B cell (primary cell): ENCODE measurements at places on chromosomes 12 and 14. TPM values are rescaled to one million over a fixed set of nuclear protein-coding genes. Genes with fewer than 3 reads are reported as not detected.

The TEX22 gene
- total RNA-seq, result 7.0 and 8.4 TPM in 2 replicates

GRCh38 chr12:112711026-112711425, 80.5 kb upstream of the RPH3A start:
- no peaks in the 10 kb centered on the region for H3K36me3 ChIP-seq
- no peaks in the 10 kb centered on the region for H3K4me1 ChIP-seq
- H3K27ac ChIP-seq, result no peak overlapping the region
- H3K27me3 ChIP-seq, result no peaks in the 10 kb centered on the region
- H3K4me3 ChIP-seq, result no peak overlapping the region
- DNase-seq, result no peak

DNA sequence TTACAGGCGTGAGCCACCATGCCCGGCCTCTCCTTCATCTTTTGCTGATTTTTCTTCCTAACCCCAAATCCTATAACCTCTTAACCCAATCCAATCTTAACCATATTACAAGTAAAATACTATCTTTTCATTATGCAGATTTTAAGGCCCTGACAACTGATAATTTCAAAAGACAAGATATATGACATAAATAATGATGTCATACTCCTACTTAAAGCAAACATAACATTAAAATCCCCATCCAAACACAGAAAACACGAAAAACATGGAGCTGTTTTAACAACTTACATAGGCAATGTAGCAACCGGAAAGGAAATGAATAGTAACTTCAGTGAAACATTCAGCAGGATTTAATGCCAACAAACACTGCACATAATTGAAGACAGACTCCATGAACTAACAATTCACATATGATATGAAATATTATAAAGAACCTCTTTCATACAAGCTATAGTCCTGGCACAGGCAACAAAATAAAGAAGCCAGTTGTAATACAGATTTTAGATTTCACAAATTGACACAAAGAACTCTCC, 21.5 kb downstream of the USP44 start:
- H3K27me3 ChIP-seq, result no peaks in the 10 kb centered on the region
- no peak for DNase-seq
- no peak overlapping the region for H3K4me3 ChIP-seq
- no peak overlapping the region for H3K27ac ChIP-seq
- H3K36me3 ChIP-seq, result no peaks in the 10 kb centered on the region
- H3K4me1 ChIP-seq, result no peaks in the 10 kb centered on the region

GRCh38 chr12:60842181-60842580, 1246.4 kb downstream of the SLC16A7 start:
- H3K4me1 ChIP-seq, result no peaks in the 10 kb centered on the region
- no peak for DNase-seq
- H3K27me3 ChIP-seq, result no peaks in the 10 kb centered on the region
- H3K4me3 ChIP-seq, result no peak overlapping the region

GRCh38 chr14:78164226-78164853, 5.8 kb upstream of the NRXN3 start:
- no peak overlapping the region for H3K4me3 ChIP-seq
- no peaks in the 10 kb centered on the region for H3K27me3 ChIP-seq

DNA sequence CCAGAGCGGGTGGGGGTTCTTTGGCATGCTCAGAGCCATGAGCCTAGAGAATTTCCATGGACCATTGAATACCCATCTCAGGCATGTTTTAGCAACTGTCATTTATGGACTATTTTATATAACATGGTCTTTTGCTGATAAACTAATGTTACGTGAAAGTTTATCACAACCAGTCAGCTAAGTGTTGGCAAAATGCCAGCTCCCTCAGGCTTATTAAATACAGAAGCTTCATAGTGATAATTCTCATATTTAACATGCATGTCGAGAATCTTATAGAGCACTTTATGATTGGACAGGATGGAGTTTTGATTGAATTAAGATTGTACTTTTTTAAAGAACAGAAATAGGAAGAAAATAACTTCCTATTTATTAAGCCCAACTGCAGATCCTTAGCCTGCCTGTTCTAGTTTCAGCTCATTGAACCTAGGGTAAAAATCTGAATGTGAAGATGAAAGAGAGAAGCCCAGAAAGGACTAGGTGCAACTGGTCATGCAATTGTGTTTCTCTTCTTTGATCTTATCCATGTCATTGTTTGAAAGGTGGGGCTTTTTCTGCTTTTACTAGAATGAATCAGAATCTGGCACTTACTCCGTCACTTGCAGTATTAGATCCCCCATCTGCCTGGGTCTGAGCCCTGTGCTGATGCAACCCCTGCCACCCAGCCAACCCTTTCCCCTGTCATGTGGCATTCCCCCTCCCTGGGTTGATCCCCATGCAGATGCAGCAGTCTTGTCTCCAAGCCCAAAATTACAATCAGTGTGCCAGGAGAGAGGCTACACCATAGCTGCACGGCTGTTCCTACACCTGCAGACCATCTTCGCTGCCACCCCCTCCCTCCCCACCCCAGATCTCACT, 134.6 kb upstream of the EVL start:
- no peak for DNase-seq
- H3K36me3 ChIP-seq, result no peaks in the 10 kb centered on the region
- H3K4me3 ChIP-seq, result no peak overlapping the region
- no peaks in the 10 kb centered on the region for H3K4me1 ChIP-seq
- no peak overlapping the region for H3K27ac ChIP-seq

- H3K27ac ChIP-seq, result no peak overlapping the region
- DNase-seq, result no peak
- no peak overlapping the region for H3K4me3 ChIP-seq
- H3K4me1 ChIP-seq, result peaks cover 5% of the 10 kb centered on the region
These were observed 78.5 kb downstream of the CCDC88C start for GRCh38 chr14:91339076-91339475.
